Fibroblast of skin of back (primary cell): ENCODE measurements at places on chromosomes 5 and 9.

DNA sequence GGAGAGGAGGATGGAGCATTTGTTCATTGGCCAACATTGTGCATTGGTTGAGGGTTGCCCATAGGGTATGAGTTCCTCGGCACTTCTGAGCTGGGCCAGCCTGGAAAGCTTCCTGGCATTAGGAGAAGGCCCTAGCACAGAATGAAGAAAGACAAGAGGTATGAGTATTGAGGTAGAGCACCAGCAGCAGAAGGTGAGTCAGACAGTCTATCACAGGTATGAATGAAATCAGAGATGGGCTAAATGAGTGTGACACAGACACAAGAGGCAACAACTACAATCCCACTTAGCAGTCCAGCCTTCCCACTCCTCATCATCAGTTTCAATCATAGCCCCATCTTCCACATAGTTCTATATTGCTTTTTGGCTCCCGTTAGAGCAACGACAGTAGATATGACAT, 25.4 kb upstream of the TGFBR1 start:
- DNase-seq, result no peak

DNA sequence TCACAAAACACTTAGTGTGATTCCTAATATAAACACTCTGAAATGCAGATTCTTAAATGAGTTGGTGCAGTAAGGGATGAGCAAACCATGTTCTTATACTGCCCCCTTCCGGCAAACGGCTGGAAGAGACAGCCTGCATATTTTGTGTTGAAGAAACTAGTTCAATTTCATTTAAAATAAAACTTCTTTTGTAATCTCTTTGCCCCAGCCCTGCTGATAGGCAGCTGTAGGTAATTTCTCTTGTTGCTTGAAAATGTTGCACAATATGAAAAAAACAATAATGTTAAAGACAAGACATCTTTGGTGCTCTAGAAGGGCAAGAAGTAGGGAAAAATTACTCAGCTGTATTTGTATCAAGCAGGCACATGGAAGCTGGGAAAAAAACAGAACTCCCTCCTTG, 89.7 kb upstream of the CCNG1 start:
- peak; percentile 45 for DNase-seq

GRCh38 chr5:180555168-180555921, 36.0 kb downstream of the SCGB3A1 start:
- DNase-seq, result peak; percentile 3

GRCh38 chr5:134019636-134020035, 14.9 kb upstream of the VDAC1 start:
- no peak for DNase-seq

DNA sequence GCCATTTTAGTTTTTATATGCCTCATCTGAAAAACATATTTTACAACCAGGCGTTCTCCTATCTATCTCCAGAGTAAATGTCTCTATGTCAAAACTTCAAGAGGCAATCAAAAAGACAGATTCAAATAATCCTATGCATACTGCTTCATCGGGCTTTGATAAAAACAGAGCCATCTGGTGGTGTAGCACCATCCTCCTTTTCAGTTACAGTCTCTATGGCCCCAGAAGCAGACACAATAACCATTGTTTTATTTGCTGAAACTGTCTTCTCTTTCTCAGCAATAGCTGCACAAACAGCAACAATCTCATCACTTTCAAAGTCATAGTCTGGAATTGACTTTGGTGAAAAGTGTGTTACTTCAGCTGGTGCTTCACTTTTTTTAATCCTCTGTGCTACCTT, 36.3 kb downstream of the PTGER4 start:
- DNase-seq, result no peak

DNA sequence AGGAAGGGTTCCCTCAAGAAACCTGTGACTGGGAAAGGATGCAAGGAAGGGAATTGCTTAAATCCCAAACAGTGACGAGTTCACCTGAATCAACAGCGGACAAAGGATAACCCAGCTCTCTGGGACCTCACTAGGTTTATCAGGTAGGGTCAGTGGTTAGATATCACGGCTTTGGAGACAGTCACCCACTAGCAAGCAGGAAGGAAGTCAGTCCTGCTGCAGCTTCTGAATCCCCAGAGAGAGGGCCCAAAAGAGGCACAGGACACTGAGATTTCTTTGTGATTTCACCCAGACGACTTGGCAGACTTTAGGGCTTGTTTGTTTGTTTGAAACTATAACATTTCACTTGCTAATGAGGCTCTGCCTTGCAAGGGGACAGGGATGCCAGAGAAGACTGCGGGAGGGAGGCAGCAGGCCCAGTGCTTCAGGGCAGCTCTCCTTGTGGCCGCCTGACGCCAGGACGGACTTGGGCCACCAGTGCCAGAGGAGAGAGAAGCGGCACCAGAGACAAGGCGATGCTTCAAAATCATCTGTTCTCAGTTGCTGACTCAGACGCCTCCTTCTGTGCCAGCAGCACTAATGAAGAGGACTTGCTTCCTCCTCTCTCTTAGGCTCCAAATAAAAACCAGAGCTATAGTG, 275.6 kb upstream of the SLC30A5 start:
- DNase-seq, result peak; percentile 13

DNA sequence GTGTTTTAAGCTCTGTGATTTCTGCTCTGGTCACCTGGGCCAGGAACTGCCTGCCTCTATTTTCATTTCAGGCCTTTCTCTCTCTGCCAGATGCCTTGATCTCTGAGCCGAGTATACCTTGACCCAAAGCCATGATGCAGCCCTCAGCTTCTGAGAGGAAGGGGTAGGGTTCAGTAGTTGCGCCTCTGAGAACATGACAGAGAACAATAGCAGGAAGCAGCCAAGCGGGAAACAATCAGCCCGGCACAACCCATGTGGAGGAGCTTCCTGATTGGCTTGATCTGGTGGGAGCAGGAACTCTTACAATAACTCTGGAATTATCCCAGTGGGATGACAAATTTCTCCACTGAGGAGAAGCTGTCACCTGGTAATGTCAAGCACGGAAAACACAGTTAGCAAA, 127.4 kb downstream of the PALM2AKAP2 start:
- no peak for DNase-seq

GRCh38 chr9:133608382-133608781, 807 bp downstream of the FAM163B start:
- DNase-seq, result no peak

- no peak for DNase-seq
Observed at GRCh38 chr9:108035487-108035886, 545.9 kb upstream of the KLF4 start.

DNA sequence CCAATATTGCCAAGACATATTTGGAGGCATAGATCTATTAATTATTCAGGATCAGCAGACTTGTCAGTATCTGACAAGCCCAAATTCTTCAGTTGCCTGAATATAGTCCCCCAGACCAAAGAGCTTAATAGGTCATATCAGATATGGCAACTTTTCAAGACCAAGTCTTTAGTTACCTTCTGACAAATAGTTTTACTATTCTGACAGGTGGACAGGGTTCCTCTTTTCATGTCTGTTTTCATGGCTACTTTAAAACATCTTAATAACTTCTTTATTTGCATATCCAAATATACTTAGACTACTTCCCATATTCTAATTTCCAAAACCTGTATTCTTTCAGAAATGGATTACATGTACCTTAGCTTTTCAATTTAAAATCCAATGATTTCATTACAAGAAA, 65.4 kb downstream of the AUH start:
- no peak for DNase-seq

DNA sequence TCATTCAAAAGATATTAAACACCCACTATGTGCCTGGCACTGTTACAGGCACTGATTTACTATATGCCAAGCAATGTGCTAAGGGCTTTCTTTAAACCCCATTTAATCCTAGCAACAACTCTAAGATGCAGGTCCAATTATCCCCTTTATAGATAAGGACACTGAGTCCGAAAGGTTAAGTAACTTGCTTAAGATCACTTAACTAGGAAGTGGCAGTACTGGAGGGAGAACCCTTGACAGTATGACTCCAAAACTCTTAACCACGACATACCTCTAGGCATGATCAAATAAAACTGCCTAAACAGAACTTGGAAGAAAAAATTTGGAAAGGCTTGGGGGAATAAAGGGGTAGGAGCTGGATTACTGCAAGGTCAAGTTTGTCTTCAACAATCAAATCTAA, 1.7 kb downstream of the RAB14 start:
- no peak for DNase-seq

DNA sequence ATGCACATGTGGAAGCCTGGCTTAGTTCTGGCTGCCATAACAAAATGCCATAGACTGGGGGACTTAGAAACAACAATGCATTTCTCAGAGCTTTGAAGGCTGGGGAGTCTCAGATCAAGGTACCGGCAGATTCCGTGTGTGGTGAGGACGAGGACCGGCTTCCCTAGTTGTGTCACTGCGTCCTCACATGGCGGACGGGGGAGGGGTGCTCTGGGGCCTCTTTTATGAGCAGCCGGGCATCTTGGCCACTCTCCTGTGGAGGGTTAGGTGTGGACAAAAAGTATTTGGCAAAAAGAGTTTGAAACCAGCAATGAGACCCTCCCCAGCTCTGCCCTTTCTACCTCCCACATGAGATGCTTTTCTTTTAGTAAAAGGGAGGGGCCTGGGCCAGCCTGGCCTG, 118.5 kb upstream of the LPCAT1 start:
- DNase-seq, result no peak

GRCh38 chr5:126107381-126107780, 315.8 kb upstream of the GRAMD2B start:
- DNase-seq, result peak; percentile 29

DNA sequence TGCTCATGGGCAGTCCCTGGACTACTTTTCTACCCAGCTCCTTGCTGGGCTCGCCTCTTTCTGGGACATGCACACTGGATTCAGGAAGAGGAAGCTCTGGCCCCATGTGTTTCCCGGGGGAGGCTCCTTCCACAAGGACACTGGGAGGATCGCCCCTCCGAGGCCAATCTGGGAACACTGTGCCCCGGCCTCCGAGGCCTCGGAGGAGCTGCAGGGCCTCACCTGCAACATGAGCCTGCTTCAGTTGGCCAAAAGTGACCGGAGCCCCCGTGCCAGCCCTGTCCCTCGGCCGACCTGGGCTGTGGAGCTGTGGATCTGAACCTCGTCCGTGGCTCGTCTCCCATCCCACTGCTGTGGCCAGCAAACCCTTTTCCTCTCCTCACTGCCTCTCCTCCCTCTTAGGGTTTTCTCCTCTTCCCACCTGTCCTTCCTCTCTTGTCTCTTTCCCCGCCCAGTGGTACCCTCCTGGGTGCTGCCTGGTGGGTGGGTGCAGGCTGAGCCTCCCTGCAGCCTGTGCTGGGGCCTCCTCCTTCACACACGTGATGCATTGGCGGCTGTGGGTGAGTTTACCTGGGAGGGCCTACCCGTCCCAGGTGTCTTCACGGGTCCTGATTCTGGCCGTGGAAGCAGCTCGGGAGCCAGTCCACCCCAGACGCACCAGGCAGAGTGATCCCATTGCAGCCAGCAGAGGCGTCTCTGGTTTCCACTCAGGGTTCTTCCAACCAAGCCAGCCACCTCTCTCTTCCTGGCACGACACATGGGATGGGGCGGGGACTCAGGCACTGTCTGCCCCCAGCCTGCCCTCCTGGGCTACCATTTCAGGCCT, 241.8 kb downstream of the CACNA1B start:
- DNase-seq, result no peak

DNA sequence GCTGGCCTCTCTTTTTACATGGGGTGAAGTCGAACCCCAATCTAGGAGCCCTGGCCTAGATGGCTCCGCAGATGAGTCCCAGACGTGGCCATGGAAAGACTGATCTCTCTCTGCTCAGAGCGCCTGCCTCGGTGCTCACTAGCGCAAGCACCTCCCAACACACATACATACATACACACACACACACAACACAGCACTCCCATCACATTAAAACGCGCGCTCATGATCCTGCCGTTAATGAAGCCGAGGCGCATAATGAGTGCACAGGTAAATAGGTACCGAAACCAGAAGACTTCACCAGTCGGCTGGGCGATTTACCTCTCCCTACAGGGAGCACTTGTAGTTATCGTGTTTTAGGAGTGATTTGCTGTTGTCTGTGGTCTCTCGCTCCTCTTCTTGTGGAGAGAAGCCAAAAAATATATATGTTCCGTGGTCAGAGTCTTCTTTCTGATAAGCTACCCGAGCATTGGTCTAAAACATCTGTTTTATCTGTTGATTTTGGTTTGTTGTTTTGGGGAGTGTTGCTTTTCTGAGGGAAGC, 207.7 kb downstream of the MEF2C start:
- DNase-seq, result no peak

- DNase-seq, result no peak
Observed at GRCh38 chr5:34858790-34859189, 19.8 kb downstream of the TTC23L start.

DNA sequence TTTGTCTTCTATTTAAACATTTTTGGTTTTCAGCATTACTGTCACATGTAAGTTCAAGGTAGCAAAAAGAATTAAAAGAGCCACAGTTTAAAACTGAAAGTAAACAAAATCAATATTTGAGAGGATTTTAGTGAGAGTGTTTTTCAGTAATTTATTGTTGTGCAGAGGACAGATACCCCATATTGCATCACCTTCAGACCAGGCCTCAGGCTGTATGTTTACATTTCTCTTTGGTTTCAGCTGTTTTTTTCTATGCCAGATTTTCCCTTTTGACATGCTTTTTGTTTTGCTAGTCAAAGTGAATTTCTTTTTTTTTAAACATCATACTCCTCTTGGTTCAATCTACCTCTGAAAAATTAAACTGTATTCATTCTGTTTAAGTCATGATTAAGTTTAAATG, 47.2 kb downstream of the MAST4 start:
- DNase-seq, result no peak

DNA sequence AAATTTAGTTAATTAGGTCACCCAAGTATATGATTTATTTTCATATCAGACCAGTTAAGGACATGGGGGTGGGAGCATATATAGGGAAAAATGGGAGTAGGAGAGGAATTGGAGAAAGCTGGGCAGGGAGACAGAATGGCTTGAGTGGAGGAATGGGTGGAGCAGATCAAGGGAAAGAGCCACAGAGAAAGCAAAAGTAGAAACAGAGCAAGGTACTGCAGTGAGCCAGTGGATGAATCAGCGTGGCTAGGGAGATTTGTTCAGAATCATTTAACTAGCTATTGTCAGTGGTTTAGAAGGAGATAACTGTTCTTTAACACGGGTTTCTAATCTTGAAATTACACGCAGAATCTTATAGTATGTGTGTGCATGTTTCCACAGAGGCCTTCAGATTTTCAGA, 37.4 kb downstream of the SNX24 start:
- DNase-seq, result peak; percentile 18

GRCh38 chr5:31100781-31101310, 92.6 kb upstream of the CDH6 start:
- DNase-seq, result no peak

GRCh38 chr9:1013021-1013420, 36.6 kb downstream of the DMRT3 start:
- DNase-seq, result no peak
